ENCODE measurements at places on chromosomes 3 and 15.

GRCh38 chr3:159825216-159825854, 163.3 kb upstream of the IL12A start:
- DNase-seq: no peak

DNA sequence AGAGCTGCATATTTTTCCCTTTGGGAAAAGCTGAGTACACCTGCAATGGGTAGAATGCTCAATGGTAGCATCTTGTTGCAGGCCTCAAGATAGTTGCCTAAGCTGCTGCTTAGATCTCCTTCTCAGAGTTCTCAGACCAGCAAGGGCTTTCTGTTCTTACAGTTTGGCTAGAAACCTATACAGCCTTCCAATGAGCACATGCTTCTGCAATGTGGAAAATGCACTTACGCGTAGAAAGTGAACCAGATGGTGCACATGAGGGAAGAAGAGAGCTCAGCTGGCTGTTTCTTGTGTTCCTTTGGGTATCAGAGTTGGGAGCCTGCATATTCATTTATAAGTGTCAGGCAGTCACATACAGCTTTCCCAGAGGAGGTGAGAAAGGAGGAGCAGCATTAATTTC, 136.4 kb downstream of the B3GALNT1 start:
- DNase-seq: no peak

GRCh38 chr3:136959599-136959998, 1.8 kb downstream of the IL20RB start:
- no peak for DNase-seq

DNA sequence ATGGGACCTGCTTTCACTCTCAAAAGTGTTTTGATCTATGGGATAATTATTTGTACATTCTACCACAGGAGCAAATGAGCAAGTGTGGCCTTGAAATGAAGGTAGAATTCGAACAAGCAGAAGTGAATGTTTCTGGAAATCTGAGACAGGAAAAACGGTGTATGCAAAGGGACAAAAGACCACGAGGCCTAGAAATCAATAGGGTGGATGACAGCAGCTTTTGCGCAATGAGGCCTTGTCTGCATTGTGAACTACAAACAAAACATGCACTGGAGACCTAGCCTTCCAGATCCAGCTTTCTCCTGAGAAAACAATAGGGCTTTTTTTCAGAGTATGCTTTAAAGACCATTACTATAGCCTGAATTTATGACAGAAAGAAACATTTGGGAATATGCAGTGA, 1137.0 kb downstream of the ROBO2 start:
- no peak for DNase-seq

- DNase-seq: no peak
Observed at GRCh38 chr15:99267957-99268356, 16.7 kb downstream of the LRRC28 start.

GRCh38 chr15:31382713-31383045, 56.0 kb downstream of the KLF13 start:
- DNase-seq: no peak

DNA sequence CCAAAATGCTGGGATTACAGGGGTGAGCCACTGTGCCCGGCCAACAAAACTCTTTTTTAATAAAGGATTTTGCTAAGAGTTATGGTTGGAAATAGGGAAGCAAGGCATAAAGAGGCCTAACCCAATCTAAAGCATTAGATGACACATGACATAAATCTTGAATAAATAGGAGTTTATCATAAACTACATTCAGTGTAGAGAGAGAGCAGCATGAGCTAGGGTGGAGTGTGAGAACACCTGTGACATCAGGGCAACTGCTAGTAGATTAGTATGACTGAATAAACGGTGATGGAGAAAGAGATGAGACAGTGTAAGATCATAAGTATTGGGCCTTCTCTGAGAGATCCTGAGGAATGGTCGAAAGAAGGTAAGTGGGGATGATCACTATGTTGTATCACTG, 63.7 kb downstream of the DPPA2 start:
- no peak for DNase-seq

DNA sequence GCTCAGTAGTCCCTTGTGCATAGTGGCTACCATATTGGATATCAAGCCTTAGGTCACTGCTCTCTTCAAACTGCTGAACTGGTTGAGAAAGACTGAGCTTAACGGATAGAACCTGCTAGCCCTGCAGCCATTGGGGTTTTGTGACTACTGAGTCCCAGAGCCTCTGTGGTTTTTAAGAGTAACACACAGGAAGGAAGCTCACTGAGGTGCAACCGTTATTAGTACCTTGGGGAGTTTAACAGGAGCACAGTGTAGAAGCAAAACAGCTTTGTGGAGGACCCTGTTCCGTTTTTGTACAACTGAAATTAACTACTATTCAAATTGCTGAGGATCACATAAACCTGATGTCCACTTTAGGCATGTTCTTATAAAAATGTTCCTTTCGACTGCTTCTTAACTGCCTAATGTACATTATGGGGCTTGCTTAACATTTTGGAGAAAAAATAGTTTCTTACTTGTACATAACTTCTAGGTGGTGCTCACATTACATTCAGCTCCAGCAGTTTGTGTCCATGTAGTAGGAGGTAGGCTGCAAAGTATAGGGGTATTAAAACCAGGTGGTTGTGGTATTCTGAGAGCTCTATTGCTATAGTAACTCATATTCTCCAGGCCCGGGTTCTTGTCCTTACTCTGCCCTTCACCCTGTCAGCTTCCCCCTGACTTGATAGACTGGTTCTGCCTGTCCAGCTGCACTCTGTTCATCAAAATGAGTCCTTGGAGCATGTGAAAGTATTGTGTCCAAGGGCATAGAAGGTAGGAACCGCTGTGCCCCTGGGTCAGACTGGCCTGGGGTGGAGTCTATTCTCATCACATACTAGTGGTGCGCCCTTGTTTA, 17.3 kb downstream of the PXK start:
- no peak for DNase-seq

DNA sequence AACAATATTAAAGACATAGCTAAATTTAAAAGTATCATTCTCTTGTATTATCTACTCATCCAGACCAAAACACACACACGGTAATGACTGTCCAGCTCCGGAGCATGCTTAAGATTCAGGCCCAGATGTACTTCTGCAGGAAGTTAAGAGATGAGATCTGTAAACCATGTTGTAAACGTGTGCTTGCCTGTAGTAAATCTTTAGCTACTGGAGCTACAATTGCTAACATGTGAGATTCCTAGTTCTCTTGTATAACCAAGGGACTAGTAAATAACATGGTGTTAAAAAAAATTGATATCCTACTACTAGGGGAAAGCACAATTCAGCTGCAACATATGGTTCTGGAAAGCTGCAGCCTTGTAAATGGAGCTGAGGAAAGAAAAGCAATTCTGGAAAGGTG, 651.7 kb upstream of the CCDC54 start:
- no peak for DNase-seq

DNA sequence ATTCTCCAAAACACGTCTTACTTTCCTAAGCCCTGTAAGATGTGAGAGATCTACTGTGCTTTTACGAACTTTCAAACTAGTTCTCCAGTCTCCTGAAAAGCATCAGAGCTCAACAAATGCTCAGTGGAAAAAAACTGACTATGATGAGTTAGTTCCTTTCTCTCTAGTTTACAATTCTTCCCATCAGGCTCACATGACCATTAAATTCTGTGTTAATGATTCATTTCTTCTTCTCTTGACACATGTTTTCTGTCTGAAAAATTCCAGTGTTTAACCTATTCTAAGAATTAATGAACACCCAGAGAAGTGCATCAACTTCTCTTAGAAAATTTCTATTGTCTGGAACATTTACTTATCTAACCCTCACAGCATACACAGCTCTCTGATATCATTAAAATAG, 844.3 kb downstream of the SI start:
- no peak for DNase-seq

DNA sequence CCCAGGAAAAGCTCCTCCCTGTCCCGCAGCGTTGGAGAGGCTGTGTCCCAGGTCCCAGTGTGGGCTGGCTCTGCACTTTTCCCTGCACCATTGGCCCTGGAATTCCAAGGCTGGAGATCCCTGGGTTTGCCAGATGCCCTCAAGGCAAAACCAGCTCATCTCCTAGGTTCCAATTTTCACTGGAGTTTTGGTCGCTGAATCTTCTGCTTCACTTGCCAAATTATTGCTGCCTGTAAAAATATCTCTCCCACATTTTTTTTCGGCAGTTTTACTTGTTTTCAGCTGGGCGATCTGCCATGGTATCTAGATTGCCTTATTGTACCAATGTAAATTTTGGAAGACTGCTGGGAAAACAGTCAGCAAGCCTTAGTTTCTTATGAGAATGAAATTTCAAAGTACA, 150.9 kb upstream of the ATP10A start:
- DNase-seq: no peak

DNA sequence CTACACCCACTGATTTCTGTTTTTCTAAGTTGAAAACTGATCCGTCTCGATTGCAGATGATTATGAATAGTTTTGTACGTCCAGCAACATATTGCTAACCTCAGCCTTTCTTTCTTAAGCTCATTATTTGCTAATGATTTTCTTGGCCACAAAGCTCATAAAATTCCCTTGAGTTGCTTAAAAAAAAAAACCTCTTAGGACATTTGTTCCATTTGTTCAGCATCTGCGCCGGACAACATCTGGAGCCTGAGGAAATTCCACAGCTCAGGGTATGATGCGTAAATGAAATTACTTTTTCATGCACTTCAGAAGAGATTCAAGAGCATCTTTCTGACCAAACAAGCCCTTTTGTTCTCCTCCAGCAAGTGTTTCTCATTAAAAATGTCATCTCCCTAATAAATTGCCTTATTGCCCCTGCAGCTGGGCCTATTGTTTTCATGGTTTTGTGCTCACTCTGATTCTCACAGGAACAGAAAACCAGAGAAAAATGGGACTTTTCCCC, 249.1 kb upstream of the MCTP2 start:
- DNase-seq: no peak

- DNase-seq: no peak
Observed at GRCh38 chr3:171363202-171363601, 97.0 kb downstream of the TNIK start.

GRCh38 chr3:120604784-120605183, 8.6 kb downstream of the NDUFB4 start:
- DNase-seq: no peak

- DNase-seq: no peak
Observed at GRCh38 chr15:84872009-84872910, 12.2 kb upstream of the SLC28A1 start.

DNA sequence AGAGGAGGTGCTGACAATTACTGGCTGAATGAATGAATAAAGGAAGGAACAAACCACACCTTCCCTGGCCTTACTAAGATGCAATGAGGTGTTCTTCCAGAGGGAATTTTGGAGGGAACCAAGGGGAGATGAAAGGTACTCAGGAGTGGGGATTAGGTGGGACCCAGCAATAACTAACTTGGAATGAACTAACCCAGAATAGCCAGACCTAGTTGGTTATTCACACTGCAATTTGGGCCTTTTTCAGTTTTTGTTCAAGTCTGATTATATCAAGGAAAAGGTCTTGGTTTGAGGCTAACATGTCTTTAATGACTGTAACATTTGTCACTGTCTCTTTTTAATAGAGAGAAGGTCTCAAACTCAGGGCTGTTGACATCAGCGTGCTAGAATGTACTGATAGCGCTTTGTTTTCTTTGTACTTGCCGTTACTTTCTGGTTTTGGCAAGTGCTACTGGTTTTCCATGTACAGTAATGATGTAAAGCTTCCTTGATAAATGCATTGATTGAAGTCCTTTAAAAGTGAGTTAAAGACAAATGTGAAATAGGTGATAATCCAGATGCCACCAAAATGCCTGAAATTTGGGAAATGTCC, 3.2 kb upstream of the PLXND1 start:
- no peak for DNase-seq

DNA sequence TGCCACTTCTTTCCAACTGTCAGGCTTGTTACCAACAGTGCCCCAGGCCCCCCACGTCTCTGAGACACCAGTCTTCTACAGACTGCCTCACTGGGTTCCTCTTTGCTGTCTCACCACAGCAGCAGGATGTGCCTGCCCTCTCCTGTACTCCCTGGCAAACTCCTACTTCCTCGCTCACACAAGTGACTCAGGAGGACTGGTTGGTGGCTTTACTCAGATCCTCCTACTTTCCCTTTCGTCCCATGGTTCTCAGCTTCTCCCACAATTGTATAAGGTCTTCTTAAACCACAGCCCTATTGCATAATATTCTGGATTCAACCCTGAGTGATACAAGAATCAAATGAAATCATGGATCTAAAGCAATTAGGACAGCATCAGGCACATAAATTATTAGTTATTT, 246.6 kb upstream of the PROK2 start:
- DNase-seq: no peak

- DNase-seq: no peak
Observed at GRCh38 chr15:67979281-67979680, 74.8 kb upstream of the PIAS1 start.

DNA sequence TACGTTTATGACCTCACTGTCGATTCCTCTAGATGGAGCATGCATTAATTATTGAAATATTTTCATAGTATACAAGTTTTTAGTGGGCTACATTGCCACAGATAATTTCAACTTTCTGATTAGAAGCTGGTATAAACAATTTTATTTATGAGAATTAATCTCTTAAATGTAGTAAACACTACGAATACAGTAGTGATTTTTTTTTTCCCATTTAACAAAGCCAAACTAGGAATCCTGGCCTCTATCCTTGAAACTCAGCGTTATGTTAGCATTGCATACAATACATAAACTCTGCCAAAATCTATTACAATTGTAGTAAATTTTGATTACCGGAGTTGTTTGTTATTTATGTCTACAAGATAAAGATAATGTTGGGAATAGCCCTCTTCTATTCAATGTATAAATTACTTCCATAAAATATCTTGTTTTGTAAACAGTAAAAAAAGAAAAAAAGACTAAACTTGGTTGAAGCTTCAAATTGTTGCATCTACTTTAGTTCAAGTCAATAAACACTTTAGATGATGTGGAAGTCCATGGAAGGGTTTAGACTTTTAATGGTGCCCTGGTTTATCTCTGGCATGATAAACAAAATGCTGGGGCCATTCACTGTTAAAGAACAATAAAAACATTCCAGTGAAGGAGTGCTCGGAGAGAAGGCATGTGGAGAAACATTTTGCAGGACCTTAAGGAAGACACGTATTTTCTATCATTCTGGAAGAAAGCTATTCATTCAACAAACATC, 77.3 kb upstream of the NR2F2 start:
- no peak for DNase-seq

DNA sequence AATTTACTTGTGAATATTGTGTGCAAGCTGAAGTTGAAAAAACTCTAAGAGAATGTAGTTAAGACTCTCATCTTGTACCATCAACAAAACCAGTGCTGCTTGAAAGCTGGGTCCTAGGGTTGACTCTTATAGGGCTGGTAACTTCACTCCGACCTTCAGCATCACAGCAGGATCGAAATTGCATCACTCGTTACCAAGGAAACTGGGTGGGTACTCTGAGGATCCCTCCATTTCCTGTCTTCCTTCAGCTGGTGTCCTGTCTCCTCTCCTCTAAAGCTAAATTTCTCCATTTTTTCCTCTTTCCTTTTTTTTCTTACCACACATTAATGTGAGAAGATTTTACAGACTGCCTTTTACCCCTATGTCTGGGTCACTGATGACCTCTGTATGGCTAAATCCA, 3.0 kb upstream of the APH1B start:
- no peak for DNase-seq

GRCh38 chr3:70431911-70432310, 119.5 kb upstream of the MDFIC2 start:
- no peak for DNase-seq

- DNase-seq: no peak
Observed at GRCh38 chr3:27666708-27667107, 55.4 kb downstream of the EOMES start.

GRCh38 chr3:12663401-12663935, 449 bp downstream of the RAF1 start:
- DNase-seq: no peak
